Forelimb muscle (tissue), 1 donor: ENCODE measurements at places on chromosomes 12 and 14.

DNA sequence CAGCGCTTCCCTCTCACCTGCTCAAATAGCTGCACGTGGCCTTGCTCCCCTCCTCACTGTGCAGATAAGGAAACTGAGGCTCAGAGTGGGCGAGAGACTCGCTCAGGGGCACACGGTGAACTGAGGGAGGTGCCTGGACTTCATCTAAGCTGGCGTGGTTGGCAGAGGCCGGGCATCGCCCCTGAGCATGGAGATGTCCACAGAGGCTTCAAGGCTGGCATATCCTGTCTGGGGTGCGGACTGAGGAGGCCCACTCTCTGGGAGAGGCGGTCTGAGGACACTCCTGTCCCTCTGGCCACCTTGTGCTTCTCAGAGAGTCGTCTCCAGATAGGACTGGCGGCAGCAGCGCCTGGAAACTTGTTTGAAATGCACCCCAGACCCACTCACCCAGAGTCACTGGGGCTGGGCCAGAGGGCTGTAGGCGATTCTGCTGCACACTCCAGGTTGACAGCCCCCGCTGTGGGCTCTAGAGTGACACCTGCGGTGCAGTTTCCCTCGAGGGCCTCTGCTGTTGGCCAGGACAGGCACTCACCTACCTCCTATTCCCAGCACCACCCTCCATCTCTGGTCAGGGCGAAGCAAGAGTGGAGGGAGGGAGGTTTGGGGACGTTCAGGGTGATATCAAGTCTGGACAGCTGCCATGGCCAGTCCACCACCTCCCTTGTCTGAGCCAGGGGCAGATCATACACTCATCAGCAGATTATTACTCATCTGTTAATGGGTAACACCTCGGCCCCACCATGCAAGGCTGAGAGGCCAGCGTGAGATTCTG is 11.2 kb upstream of the LBHD2 start:
- DNase-seq: no peak

- no peak for DNase-seq
These were observed 1934.2 kb upstream of the SEL1L start for GRCh38 chr14:83467811-83468210.

DNA sequence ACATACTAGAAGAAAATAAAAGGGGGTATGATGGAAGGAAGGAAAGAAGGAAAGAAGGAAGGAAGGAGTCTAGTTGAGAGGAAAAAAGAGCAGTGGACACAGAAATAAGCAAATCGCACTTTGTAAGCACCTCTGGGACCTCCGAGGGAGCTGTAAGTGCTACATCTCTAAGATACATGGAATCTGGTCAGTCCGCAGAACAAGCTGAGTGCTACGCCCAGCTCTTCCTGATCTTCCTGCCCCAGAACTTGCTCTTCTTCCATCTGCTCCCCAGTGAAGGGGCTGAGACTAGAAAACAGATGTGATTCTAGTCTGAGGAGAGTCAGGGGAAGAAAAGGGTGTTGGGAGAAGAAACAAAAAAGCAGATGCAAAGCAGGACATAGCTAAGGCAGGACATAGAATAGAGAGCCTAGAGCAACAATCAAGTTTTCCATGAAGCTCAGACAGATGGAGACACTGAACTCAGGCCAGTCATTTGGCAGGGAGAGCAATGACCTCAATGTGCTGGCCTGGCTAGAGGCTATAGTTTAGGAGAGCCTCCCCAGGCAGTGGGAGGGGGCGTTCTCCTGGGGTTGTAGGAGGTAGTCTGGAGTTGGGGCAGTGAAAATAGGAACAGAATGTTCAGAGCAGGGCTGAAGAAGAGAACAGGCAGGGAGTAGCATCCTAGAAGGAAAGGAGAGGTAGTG is 1.7 kb upstream of the MFAP5 start:
- DNase-seq: peak; percentile 97

- no peak for DNase-seq
These were observed 23.7 kb downstream of the PLXNC1 start for GRCh38 chr12:94172031-94172430.

- no peak for DNase-seq
These were observed 9.4 kb downstream of the SSPN start for GRCh38 chr12:26204612-26205289.

DNA sequence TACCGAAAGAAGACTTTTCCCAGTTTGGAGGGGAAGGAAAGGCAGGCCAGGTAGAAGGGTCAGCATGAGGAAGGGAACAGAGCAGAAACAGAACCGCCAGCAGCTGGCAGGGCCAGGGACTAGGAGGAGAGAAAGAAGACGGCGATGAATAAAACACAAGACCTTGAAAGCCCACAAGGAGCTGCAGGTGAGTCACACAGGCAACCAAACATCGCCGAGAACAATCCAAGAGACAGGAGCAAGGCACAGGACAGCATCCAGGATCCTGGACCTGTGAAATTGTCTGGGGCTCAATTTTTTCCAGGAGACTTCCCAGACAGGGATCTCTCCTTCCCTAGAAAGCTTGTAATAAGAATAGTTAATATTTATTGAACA is 47.3 kb downstream of the NUAK1 start:
- no peak for DNase-seq

- no peak for DNase-seq
These were observed 22.8 kb downstream of the DDX24 start for GRCh38 chr14:94058128-94058673.

DNA sequence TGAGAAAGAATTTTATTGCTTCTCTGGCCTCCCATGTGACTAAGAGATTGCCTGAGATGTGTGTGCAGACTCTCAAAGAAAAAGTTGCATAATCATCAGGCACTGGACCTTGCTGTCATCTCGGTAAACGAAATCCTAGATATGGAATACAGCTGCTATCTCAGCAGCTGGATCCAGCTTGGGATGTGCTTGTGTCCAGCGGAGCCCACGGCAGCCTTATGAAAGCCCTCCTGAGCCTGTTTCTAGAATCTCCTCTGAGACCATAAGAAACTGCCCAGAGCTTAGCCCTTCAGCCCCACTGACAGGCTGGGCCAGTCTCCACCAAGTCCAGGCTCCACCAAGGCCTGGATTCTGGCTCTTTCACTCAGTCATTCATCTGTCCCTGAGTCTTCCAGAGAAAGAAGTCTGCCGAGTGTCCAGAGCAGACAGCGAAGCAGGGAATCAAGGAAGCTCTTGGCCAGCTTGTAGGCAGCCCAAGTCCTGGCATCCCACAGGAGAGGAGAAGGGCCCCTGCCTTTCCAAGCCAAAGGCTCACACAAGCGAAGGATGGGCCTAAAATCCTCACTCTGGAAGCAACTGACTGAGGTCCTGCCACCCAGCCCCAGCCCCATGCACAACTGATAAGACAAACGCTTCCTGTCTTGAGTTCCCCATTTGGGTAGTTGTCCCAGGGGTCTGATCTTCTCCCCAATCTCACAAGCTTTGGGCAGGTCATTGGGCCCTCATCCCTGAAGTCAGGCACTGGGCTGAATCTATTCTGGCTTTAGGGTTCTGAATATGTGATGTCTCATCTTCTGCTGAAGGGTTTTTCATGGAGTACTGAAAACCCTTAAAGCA is 97.8 kb downstream of the SEC23A start:
- no peak for DNase-seq

- no peak for DNase-seq
These were observed 46.7 kb downstream of the SMUG1 start for GRCh38 chr12:54142114-54142475.

- no peak for DNase-seq
These were observed 41.4 kb upstream of the EML1 start for GRCh38 chr14:99751539-99752485.

DNA sequence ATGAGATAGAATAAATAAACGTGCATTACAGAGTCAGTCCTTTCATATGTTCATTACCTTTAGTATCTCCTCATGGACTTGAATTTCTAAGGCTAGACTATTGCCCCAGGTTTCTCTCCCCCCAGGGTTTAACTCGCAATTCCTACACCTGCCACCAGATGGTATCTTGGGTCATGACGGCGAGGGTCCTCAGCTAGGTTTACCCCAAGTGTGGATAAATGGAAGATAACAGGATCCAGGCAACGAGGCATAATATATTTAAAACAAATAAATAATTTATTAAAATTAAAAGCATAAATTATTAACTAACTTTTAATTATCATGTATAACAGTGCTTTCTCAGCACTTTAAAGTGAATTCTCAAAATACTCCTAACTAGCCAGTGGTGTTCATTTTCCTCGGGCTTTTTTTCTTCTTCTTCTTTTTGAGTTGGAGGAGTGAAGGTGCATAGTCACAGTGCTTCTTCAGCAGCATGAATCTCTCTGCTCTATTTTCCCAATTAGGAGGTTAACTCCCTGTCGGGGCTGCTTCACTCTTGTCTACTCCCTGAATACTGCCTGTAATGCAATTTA is 243.5 kb upstream of the CAND1 start:
- no peak for DNase-seq

- peak; percentile 95 for DNase-seq
These were observed at the start of gene AMN1 for GRCh38 chr12:31728917-31729640. Gene AMN1 (minus strand): TSS chr12:31729021. CDS start chr12:31729008, 13 bp downstream.

GRCh38 chr12:53626702-53627169 is 554 bp upstream of the ATF7 start:
- DNase-seq: no peak
